Keratinocyte (primary cell): ENCODE measurements at places on chromosomes 6 and 20. TPM values are rescaled to one million over a fixed set of nuclear protein-coding genes. Genes with fewer than 3 reads are reported as not detected.

Gene ESR1
- 0.17 to 0.77 TPM (median 0.22 TPM) in 3 replicates for polyA plus RNA-seq

- no peak overlapping the region for H3K27ac ChIP-seq
- H3K4me3 ChIP-seq, result no peak overlapping the region
- peaks cover 26% of the 10 kb centered on the region for H3K4me1 ChIP-seq
- H3K27me3 ChIP-seq, result no peaks in the 10 kb centered on the region
- DNase-seq, result no peak
Measured at GRCh38 chr6:6976193-6976592, 131.6 kb upstream of the RREB1 start.

Gene PEX6
- polyA plus RNA-seq, result 5.6 to 8.7 TPM (median 7.5 TPM) in 3 replicates

Gene HDGFL1
- not detected in 3 replicates for polyA plus RNA-seq

- no peak for DNase-seq
- no peaks in the 10 kb centered on the region for H3K27me3 ChIP-seq
- no peaks in the 10 kb centered on the region for H3K36me3 ChIP-seq
- no peak overlapping the region for H3K27ac ChIP-seq
- peaks cover 6% of the 10 kb centered on the region for H3K4me1 ChIP-seq
- H3K4me3 ChIP-seq, result no peak overlapping the region
Measured at GRCh38 chr6:20998748-20999448, 464.6 kb downstream of the CDKAL1 start.

DNA sequence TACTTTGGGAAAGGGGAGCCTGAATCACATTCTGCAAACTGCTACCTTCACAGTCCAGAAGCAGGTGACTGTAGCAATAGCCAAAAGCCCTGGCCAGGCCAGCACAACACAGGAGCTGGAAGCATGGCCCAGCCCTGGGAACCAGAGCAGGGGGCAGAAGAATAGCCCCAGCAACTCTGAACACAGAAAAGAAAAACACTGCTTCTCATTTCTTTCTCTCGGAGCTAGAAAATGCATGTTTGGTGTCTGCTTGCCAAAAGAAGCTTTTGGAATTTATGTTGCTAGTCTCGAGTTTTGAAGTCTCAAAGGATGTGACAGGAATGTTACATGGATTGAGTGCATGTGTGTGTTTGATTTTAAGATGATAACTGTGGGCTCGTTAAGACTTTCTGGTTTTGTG is 79.8 kb upstream of the SCAF8 start:
- no peaks in the 10 kb centered on the region for H3K36me3 ChIP-seq
- no peak overlapping the region for H3K4me3 ChIP-seq
- H3K27me3 ChIP-seq, result no peaks in the 10 kb centered on the region
- H3K4me1 ChIP-seq, result peaks cover 21% of the 10 kb centered on the region
- no peak for DNase-seq

- H3K27ac ChIP-seq, result peak overlapping the region; percentile 33
- no peak overlapping the region for H3K4me3 ChIP-seq
- no peak for DNase-seq
Measured at GRCh38 chr20:50528129-50528528, 17.9 kb downstream of the PTPN1 start.

Gene OOEP
- 0.08 TPM in 1 of 3 replicates, not detected in the others for polyA plus RNA-seq

GRCh38 chr6:105164418-105164817 is 15.4 kb downstream of the POPDC3 start:
- H3K36me3 ChIP-seq, result no peaks in the 10 kb centered on the region
- H3K27ac ChIP-seq, result no peak overlapping the region
- DNase-seq, result peak; percentile 30

DNA sequence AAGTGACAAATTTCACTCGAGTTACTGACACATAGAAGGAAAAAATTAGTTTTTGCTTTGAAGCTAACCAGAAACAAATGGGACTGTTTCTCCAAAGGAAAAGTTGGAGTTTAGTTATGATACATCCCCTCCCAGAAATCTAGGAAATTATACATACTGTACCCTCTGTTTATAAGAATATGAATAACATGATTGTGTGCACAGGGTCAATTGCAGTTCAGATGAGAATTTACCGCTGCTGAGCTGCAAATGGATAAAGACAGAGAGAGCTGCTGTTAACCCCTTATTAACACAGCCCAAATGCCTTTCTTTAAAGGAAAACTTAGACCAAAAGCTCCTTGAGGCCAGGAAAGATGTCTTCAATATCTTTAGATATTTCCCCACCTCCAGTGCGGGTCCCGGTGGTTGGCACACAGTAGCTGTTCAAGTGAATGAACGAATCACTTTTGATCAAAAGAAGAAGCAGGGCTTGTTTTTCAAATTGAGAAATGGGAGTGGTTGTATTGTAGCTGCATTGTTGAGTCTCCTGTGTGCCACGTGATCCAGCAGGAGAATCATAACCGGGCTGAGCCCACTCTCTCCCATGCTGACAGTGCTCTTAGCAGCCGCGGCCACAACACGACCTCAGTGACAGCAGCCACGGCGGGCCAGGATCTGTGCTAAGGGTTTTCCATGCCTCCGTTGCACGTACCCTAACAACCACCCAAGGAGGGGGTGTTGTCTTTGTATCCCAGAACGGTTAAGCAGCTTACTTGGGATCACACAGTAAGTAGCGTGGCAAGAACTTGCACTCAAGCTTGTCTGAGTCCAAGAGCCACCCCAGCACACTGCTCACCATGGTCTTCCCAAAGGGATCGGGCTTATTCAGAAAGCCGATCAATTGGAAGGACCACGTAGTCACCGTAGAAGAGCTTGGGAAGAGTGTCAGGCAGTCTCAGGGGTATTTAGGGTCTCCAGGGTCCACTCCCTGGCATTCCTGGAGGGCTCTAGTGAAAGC is 53.5 kb upstream of the BMP6 start:
- no peaks in the 10 kb centered on the region for H3K36me3 ChIP-seq
- H3K27ac ChIP-seq, result peak overlapping the region; percentile 36
- H3K4me3 ChIP-seq, result peak overlapping the region; percentile 46
- peaks cover 29% of the 10 kb centered on the region for H3K4me1 ChIP-seq
- no peaks in the 10 kb centered on the region for H3K27me3 ChIP-seq

DNA sequence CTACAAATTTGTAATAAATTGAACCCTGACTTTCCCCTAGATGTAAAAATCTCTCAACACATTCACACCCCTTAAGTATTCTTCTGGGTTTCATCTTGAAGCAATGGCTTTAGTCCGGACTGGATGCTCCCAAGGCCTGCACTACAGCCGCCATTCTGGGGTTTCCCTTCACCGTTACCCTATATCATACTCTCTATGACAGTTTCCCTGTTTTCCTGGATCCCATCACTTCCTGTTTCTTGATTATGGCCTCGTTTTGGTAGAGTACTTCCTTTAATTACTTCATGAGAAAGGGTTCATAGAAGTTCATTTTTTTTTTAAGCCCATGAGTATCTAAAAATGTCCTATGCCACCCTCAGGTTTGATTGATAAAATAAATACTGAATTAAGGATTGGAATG is 11.7 kb downstream of the FIG4 start:
- no peak for DNase-seq
- H3K4me1 ChIP-seq, result no peaks in the 10 kb centered on the region
- H3K27me3 ChIP-seq, result no peaks in the 10 kb centered on the region
- H3K4me3 ChIP-seq, result no peak overlapping the region
- no peaks in the 10 kb centered on the region for H3K36me3 ChIP-seq

- H3K36me3 ChIP-seq, result no peaks in the 10 kb centered on the region
- no peaks in the 10 kb centered on the region for H3K4me1 ChIP-seq
- DNase-seq, result peak; percentile 41
- no peak overlapping the region for H3K4me3 ChIP-seq
Measured at GRCh38 chr6:34055223-34055933, 90.5 kb downstream of the GRM4 start.

Gene HCRTR2
- polyA plus RNA-seq, result not detected in 3 replicates

DNA sequence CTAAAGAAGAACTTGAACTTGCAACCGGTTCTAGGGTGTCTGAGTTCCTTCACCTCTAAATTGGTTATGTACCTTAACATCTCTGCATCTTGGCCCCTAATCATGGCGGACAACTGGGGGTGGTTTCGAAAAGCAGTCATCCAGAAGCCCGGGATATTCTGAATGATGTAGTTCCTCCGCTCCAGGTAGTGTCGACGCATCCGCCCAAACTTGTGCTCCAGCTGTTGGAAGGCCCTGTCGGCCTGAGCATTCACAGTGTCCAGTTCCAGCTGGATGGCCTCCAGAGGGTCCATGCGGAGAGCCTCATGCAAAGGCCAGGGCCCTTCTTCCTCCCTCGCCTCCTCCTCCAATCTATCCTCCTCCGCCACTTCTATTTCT is 887 bp downstream of the TSPYL1 start:
- peaks cover 3% of the 10 kb centered on the region for H3K36me3 ChIP-seq
- H3K4me1 ChIP-seq, result peaks cover 15% of the 10 kb centered on the region
- peak overlapping the region; percentile 91 for H3K4me3 ChIP-seq
- no peaks in the 10 kb centered on the region for H3K27me3 ChIP-seq
- H3K27ac ChIP-seq, result peak overlapping the region; percentile 97

Gene SYCP2L
- 0.44 to 1.3 TPM (median 0.76 TPM) in 3 replicates for polyA plus RNA-seq

- no peaks in the 10 kb centered on the region for H3K27me3 ChIP-seq
- no peak overlapping the region for H3K27ac ChIP-seq
- no peak overlapping the region for H3K4me3 ChIP-seq
- no peak for DNase-seq
- no peaks in the 10 kb centered on the region for H3K36me3 ChIP-seq
Measured at GRCh38 chr6:157056275-157056674, 267.0 kb downstream of the TMEM242 start.

- H3K27ac ChIP-seq, result peak overlapping the region; percentile 3
- no peaks in the 10 kb centered on the region for H3K36me3 ChIP-seq
- no peak overlapping the region for H3K4me3 ChIP-seq
- DNase-seq, result peak; percentile 55
Measured at GRCh38 chr20:39878809-39879208, 810.2 kb downstream of the MAFB start.

- no peak overlapping the region for H3K27ac ChIP-seq
- no peak overlapping the region for H3K4me3 ChIP-seq
- H3K4me1 ChIP-seq, result no peaks in the 10 kb centered on the region
- H3K27me3 ChIP-seq, result no peaks in the 10 kb centered on the region
- no peaks in the 10 kb centered on the region for H3K36me3 ChIP-seq
- no peak for DNase-seq
Measured at GRCh38 chr6:46098678-46099077, 31.1 kb upstream of the ENPP4 start.

DNA sequence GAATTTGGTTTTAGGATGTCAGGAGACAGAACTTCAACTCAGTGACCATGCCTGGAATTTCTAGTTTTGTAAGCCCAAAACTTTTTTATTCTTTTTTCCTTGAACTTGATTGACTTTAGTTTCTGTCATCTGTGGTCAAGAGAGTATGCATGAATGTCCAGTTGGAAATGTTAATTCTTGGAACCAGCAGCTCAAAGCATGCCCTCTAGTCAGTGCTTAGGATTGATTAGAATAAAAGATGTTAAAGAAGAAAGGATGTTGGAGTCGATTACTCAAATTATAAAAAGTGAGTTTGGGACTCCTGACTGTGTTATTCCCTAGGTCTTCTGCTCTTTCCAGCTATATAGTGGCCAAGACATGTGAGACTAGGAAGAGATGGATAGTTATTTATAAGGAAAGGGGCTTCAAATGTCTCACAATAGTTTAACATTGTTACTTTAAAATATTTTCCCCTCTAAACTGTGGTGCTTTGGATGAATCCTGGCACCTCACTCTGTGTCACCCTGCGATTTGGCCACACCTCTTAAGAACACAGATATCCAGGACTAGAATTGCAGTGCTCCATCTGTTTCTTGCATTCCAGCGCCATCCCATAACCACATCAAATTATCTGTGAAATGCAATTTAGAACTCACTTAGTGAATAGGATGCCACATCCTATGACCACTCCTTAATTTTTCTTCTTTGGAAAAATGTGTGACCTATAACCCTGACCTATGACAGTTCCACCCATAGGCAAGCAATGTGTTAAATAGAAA is 298.5 kb downstream of the EYA4 start:
- no peak overlapping the region for H3K27ac ChIP-seq
- no peaks in the 10 kb centered on the region for H3K36me3 ChIP-seq
- no peaks in the 10 kb centered on the region for H3K4me1 ChIP-seq
- no peak overlapping the region for H3K4me3 ChIP-seq
- no peaks in the 10 kb centered on the region for H3K27me3 ChIP-seq

GRCh38 chr6:115819506-115819905 is 241.2 kb downstream of the FRK start:
- H3K4me1 ChIP-seq, result no peaks in the 10 kb centered on the region
- DNase-seq, result no peak
- H3K27me3 ChIP-seq, result no peaks in the 10 kb centered on the region
- H3K4me3 ChIP-seq, result no peak overlapping the region
- H3K27ac ChIP-seq, result no peak overlapping the region

Gene COL9A3
- 2.7 to 4.8 TPM (median 3.6 TPM) in 3 replicates for polyA plus RNA-seq

- no peak overlapping the region for H3K27ac ChIP-seq
- DNase-seq, result no peak
- H3K4me3 ChIP-seq, result no peak overlapping the region
- H3K36me3 ChIP-seq, result no peaks in the 10 kb centered on the region
Measured at GRCh38 chr20:8547035-8547650, 415.1 kb downstream of the PLCB1 start.

DNA sequence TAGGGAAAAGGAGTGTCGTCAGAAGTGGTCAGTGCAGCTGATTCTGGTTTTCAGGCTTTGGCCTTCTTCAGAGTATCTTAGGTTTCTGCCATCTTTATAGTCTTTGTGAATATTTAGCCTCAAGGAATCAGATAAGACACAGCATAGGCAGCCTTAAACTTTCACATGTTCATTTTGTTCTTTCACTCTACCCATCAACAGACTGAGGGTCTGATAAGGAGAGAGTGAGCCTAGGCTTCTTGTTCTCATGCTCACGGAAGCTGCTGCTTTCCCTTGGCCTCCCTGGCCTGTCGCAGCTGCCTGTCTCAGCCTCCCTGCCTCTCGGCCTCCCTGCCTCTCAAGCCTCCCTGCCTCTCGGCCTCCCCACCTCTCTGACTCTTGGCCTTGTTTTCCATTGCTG is 20.1 kb downstream of the RTF2 start:
- DNase-seq, result no peak
- H3K27me3 ChIP-seq, result no peaks in the 10 kb centered on the region
- H3K27ac ChIP-seq, result no peak overlapping the region
- H3K4me1 ChIP-seq, result no peaks in the 10 kb centered on the region
- no peak overlapping the region for H3K4me3 ChIP-seq
- peaks cover 18% of the 10 kb centered on the region for H3K36me3 ChIP-seq

DNA sequence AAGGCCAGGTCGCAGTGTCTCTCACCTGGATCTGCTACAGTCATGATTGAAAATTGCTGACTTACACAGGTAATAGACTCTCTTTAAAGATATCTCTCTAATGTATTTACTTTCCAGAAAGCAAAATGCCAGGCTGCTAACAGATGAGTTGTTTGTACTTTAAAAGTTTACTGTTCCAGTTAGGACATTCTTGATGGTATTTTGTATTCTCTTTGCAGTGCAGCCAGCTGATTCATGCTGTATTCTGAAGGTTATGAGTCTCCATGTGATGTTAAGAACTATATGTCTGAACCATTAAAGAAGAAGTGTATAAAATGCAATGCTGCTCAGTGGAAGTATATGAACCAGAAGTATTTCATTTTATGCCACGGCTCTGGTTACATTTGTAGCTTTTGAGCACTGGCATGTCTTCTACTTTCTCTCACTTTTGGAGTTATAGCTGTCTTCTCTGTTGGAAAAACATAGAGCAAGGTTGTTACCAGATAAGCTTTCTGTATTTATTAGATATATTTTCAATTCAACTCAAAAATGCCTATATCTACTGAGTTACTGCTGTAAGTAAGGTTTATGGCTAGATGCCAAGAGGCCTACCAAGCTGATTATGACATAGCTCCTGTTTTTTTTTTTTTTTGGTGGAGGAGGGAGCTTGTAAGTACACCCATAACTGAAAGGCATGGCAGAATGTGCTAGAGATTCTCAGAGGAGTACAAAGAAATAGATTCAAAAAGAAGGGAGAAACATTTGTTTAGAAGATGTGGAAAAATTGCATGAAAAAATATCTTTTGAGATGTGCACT is 130.5 kb upstream of the MAN1A1 start:
- no peaks in the 10 kb centered on the region for H3K27me3 ChIP-seq
- H3K27ac ChIP-seq, result no peak overlapping the region
- H3K4me1 ChIP-seq, result peaks cover 9% of the 10 kb centered on the region
- peak; percentile 33 for DNase-seq
